ENCODE measurements at places on chromosomes 12 and 14.

DNA sequence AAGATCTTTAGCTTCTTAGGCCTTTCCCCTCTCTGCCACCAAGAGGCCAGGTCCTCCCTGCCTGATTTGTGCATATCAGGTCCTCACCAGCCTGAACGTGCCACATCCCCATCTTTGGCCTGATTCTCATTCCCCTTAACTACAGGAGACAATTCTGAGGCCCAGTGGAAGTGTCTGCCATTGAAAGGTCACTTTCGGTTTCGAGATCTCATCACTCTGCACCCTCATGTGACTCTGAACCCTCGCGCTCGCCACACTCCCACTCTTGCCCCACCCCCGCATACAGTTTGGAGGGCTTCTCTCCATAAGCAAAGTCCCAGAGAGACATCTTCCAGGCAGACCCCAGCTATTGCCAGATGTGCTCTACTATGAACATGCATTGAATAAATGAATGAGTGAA, 189.0 kb downstream of the NTF3 start:
- DNase-seq = no peak

DNA sequence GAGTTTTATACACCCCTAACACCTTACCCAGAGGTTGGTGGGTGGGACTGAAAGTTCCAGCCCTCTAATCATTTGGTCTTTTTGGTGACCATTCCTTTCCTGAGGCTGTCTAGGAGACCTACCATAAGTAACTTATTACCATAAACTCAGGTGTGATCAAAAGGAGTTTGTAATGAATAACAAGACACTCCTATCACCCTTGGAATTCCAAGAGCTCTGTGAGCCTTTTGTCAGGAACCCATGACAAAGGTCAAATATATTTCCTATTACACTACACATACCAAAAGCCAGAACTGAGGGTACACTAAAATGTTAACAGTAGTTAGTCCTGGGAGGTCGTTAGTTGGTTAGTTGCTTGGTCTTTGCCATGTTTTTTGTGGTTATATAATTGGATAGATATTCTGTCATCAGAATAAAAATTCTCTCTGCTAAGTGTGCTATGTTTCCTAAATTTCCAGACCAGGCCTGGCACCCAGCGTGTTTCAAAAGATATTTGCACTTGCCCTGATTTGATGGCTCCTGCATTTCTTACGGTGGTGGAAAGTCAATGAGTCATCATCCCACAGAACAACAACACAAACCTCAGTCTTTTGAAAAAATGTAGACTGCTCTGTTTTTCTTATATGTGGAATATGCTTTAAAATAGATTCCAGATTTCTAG, 27.0 kb upstream of the AKAP5 start:
- DNase-seq = no peak

GRCh38 chr12:29889737-29890136, 106.0 kb upstream of the TMTC1 start:
- peak; percentile 50 for DNase-seq

DNA sequence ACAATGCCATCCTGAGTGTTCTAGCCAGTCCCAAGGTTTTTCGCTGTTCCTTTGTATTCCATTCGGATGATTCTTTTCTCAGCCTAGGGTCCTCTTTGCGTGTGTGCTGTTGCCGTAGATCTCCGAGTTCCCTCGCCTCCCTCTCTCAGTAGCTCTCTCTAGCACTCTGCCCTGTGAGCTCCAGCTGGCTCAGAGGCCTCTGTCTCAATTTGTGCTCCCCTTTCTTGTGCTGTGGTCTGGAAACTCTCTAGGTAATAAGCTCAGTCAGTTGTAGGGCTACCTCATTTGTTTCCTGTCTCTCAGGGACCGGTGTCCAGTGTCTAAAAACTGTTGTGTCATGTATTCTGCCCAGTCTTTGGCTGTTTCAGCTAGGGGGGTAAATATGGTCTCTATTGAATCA, 179.3 kb downstream of the PCNX1 start:
- no peak for DNase-seq

DNA sequence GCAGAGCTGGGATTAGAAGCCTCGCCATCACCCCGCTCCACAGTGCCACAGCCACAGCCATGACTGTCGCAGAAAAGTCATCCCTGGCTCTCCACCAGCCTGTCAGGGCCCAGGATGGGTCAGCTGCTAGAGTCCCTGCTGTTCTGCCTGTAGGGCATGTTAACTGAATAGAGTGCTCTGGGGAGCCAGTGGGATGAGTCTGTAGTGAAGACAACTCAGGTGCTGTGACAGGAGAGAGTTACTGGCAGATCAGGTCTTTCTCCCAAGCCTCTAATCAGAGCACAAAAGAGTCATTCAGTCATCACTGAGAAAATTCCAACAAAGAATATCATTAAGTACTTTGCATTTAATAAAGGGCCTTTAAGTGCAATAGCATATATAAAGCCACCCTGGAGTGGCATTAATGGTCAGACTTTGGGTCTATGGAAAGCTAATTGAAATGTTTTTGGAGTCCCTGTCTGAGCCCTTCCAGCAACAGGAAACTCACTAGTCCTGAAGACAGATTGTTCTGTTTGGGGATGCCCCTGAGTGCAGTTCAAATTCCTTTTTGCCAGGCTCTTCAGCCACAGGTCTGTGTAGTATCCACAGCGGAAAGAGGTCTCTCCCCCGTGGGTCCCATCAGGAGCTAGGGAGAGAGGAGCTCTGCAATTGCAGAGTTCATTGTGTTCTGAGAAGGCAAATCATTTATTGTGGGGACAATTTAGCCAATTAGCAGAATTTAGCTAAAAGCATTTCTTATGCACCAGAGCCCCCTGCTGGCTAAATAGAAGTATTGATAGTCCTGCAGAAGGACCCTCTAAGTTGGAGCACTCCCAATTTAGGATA, 45.2 kb upstream of the C14orf132 start:
- peak; percentile 25 for DNase-seq

- peak; percentile 91 for DNase-seq
Measured at GRCh38 chr14:49893309-49894213, 679 bp downstream of the ARF6 start.

DNA sequence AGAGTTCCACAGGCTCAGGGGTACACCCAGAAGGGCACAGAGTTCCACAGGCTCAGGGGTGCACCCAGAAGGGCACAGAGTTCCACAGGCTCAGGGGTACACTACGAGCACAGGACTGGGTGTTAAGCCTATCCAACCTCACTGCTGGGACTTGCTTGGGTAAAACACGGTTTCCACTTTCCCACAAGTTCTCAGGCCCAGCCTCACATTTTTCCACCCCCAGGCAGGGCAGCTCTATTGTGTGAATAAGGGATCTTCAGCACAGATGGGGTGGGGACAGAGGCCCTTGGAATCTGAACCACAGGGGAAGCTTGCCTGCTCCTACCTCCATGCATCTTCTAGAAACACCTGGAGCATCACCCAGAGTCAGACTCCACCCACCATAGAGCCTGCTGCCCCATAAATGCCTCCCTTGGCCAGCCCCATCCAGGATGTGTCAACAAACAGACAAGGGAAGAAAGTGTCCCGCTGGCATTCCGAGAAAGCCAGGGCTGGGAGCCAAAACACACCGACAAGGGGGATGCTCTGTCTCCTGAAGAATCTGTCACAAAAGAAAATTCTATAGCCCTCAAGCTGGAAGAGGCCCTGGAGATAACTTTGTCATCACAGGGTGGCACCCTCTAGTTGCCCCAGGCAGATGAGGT, 4.8 kb downstream of the CRACR2A start:
- DNase-seq = no peak

DNA sequence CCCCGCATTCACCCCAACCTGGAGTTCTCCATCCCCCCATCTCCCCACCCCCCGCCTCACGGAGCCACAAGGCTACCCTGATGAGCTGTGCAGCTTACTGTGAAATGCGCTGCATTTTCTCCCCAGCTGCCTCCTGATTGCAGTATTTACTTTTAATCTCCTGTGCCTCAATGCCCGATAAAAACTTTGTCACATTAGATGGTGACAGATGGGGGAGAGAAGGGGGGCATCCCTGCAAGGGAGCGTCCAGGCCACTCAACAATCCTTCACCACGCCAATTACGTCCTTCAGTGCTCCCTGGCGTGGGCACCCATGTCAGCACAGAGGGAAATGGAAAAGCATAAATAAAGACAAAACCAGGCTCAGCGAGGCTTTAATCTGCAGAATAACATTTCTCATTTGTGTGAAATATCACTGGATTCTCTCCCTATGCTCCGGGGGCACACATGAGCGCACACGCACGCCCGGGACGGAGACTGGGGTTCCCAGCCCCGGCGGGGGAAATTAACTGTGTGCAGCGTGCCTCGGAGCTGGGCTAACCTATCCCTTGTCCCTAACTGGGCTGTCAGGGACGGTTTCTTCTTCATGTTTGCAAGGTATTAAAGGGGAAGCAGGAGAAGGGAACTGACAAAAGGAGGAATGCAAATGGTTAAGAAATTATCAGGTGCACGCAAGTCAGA, 186.7 kb upstream of the VASH1 start:
- DNase-seq = no peak

DNA sequence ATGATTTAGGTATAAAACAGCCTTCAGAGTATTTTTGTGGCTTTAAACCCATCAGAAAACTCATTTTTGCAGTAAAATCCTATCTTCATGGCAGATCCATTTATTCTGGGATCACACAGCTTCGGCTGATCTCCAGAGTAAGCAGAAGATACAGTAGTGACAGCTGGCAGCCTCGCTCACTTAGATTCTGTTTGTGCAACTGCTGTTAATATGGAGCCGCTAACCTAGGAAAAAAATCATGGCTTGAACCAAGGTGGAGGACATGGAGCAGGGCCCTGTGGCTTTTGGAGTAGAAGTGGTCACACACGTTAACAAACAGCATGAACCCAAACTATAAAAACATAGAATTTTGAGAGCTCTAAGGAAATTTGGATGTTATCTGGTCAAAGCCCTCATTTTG, 137.2 kb upstream of the ARHGAP5 start:
- no peak for DNase-seq
